Stimulated activated CD4-positive, alpha-beta T cell treated with anti-CD3 and anti-CD28 coated beads, TNF-alpha, amount 100 ng/mL, for 1 hour (primary cell): ENCODE measurements at places on chromosomes 12 and 14.

GRCh38 chr12:75978677-75979076 is 52.9 kb downstream of the PHLDA1 start:
- no peak for DNase-seq

DNA sequence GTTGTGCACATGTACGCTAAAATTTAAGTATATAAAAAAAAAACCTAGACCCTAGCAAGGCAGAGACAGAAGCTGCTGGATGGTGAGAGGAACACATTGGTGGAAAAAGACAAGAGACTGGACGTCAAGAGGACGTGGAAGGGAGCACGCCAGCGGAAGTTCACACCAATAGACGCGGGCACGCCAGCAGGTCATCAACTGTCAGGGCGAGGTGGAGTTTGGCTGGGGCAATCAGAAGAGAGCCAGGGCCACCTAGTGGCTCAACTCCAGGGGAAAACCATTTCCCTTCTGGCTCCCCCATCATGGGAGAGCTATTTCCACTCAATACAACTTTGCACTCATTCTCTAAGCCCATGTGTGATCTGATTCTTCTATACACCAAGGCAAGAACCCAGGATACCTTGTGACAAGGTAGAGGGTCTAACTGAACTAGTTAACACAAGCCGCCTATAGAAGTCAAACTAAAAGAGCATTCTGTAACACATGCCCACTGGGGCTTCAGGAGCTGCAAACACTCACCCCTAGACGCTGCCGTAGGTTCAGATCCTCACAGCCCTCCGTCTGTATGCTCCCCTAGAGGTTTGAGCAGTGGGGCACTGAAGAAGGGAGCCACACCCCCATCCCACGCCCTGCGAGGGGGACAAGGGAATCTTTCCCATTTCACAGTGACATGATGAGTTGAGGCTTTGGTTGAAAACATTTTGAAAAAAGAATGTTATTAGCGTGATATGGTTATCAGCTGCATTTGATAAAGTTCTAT is 702.7 kb downstream of the TMTC2 start:
- no peak for DNase-seq

- no peak for DNase-seq
Measured at GRCh38 chr12:93245543-93245942, 132.2 kb upstream of the NUDT4 start.

- no peak for DNase-seq
Measured at GRCh38 chr12:4663971-4664505, 15.1 kb downstream of the NDUFA9 start.

- no peak for DNase-seq
Measured at GRCh38 chr14:64722842-64723447, 18.7 kb downstream of the PLEKHG3 start.

GRCh38 chr14:78450669-78451318 is 280.6 kb downstream of the NRXN3 start:
- DNase-seq, result no peak

- DNase-seq, result no peak
Measured at GRCh38 chr12:47048541-47048940, 30.9 kb upstream of the PCED1B start.

DNA sequence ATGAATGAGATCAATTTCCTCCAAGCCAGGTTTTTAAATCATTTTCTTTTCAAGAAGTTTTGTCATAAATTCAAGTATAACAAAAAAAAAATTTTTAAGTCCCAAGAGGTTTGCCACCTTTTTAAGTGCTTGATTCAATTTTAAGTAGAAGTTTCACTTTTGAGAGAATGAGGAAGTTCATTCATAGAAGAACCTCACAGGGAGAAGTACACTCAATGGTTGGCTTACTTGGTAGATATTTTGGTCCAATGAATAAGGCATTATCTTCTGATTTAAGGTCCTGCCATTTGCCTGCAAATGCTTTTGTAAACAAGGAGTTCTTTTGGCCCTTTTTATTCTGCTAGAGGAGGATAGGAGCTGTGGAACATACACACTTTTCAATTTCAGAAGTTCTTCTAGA is 96.7 kb upstream of the NOVA1 start:
- DNase-seq, result no peak

- DNase-seq, result peak; percentile 75
Measured at GRCh38 chr12:124906606-124907261, 7.7 kb downstream of the UBC start.

DNA sequence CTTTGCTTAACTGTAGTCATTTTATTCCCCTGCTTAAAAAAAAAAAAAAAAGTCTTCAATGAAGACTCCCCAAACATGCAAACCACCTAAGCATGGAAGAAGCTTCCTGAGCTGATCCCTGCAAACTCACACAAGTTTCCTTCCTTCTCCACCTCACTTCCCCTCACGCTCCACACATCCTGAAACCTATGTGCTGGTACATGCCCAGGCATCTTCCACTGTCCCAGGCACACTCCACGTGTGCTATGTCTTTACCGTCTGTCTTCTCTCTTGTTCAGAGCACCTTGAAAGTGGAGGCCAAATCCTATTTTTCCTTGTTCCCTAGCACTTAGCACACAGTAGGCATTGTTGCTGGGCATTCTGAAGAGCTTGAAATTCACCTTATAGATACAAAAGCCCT is 13.4 kb downstream of the LRIG3 start:
- DNase-seq, result no peak

DNA sequence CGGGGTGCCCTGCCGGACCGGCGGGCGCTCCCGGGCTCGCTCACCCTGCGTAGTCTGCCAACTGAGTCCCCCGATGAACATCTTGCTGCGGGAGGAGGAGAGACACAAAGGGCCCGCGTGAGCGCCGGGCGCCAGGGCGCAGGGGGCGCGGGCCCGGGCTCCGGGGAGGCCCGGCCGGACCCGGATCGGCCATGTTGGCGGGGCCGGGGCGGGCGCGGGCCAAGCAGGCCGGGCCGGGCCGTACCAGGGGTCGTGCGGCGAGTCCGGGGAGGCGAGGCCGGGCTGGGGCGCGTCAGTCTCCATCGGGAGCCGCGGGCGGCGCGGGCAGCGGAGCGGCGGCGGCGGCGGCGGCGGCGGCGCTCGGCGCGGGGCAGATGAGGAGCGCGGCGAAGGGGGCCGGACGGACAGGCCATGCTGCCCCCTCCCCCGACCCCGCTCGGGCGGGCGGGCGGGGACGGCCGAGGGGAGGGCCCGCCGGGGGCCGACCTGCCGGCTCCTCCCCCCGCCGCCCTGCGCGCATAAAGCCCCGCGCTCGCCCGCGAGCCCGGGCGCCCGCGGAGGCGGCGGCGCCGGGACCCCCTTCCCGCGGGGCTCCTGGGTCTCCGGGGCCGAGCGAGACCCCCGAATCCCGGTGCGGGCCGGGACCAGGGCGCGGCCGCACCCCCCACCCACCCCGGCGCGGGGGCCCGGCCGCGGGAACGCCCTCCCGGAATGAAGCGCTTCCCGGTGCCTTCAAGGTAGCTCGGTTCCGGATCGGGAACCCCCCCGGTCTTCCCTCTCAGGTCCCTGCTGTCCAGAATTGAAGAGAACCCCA is at the start of gene MSI1:
TSS of gene MSI1 (minus strand) at position 376 of the 814 bp plus-strand sequence. CDS start at position 303, 73 bp downstream.
- no peak for DNase-seq

DNA sequence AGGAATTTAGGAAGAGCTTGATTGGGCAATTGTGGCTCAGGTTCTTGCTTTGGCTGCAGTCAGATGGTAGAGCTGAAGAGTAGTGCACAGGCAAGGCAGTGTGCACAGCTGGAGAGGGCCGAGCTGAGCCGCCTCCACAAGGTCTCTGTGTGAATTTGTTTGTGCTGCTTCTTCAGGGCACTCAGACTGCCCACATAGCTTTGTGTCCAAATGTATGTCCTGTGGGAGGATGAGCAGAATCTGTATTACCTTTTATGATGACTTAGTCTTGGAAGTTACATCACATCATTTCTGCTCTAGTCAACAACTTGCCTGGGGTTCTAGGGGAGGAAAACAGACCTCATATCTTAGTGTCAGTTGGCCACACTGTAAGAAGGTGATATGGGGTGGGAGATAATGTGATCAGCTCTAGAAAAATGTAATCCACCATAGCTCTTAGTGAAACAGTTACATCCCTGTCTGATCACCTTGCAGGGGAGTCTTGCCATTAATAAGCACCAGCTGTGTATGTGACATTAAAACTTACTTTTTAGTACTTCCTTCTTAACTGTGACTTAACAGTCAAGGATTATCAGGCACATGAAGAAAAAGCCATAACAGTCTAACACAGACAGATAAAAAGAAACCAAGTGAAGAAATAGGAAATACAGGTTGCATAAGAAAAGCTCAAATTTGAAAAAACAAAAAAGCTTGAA is 53.4 kb downstream of the RCOR1 start:
- DNase-seq, result no peak

DNA sequence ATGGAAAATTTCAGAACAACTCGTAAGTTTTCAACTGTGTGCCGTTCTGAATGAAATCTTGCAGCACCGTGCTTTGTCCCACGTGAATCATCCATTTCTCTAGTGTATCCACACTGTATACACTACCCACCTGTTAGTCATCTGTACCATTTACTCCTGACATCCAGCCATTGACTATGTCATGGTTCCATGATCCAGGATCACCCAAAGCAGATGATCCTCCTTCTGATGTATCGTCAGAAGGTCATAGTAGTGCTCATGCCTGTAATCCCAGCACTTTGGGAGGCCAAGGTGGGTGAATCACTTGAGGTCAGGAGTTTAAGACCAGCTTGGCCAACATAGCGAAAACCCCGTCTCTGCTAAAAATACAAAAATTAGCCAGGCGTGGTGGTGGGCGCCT is 122.9 kb downstream of the PPHLN1 start:
- no peak for DNase-seq
